ENCODE measurements at places on chromosomes 2 and 18. TPM values are rescaled to one million over a fixed set of nuclear protein-coding genes. Genes with fewer than 3 reads are reported as not detected.
A peak's percentile ranks its signal among the peaks of the same experiment; 100 is the strongest.

Gene PDK1
- 22.0 TPM for total RNA-seq

Gene COLEC11
- not detected for total RNA-seq

Gene ALK
- total RNA-seq, result 9.6 TPM

Gene TMBIM1
- 1.8 TPM for total RNA-seq

Gene BOK
- total RNA-seq, result 13.8 TPM

GRCh38 chr18:6781142-6781714 lies 51.7 kb downstream of the ARHGAP28 start:
- peaks cover 17% of the 10 kb centered on the region for H3K4me1 ChIP-seq
- no peaks in the 10 kb centered on the region for H3K27me3 ChIP-seq
- H3K27ac ChIP-seq, result no peak overlapping the region
- DNase-seq, result peak; percentile 34
- no peak overlapping the region for H3K4me3 ChIP-seq

DNA sequence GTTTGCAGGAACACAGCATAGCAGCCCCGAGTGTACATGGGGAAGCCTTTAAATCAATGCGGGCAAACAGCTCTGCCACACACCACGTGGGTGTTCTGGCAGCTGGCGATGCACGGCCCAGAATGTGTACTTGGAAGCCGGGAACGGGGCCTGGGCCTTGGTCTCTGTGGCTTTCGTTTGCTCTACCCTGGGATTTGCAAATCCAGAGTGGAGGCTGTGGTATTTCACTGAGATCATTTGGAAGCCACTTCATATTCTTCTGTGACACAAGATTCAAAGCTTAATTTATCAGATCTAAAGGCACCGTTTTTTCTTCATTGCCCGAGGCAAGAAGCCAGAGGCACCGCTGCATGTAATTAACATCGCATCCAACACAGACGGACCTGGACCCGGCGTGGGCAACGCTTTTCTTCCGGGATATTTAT lies 246.3 kb upstream of the MYT1L start:
- peaks cover 27% of the 10 kb centered on the region for H3K4me1 ChIP-seq
- H3K27ac ChIP-seq, result peak overlapping the region; percentile 1
- H3K4me3 ChIP-seq, result no peak overlapping the region
- DNase-seq, result peak; percentile 42

DNA sequence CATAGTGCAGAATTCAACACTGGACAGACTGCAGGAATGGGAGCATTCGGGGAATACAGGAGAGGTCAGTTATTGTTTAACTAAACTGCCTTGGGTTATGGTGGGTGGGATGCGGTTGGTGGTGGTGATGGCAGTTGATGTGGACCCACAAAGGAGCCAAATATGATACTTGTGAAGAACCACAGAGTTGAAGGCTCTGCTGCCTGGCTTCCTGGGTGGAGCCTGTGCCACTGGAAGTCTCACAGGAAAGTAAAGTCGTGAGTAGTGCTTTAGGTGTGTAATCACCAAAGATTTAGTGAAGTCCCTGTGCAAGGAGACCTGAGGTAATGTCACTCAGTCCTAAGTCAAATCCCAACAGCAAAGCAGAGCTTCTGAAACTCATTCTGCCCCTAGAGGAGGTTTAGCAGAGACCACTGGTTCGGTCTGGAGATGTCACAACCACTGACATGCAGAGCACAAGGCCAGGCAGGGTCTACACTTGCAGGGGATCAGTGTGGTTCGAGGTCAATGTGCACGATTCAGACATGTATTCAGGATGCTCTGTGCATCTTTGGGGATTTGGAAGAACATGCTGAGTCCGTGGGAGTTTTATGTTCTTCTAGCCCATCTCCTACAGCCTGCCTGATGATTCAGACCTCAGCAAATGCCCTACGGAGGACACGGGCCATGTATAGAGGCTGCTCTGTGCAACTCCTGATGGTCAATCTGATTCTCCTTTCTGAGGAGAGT lies 1150.9 kb downstream of the RPIA start:
- no peak overlapping the region for H3K27ac ChIP-seq
- no peaks in the 10 kb centered on the region for H3K4me1 ChIP-seq
- peaks cover 10% of the 10 kb centered on the region for H3K36me3 ChIP-seq
- no peak overlapping the region for H3K4me3 ChIP-seq

- no peak for DNase-seq
- H3K4me1 ChIP-seq, result no peaks in the 10 kb centered on the region
Observed at GRCh38 chr2:150274108-150274507, 213.4 kb downstream of the RND3 start.

- H3K27me3 ChIP-seq, result peaks cover 2% of the 10 kb centered on the region
- DNase-seq, result no peak
- H3K36me3 ChIP-seq, result no peaks in the 10 kb centered on the region
- no peaks in the 10 kb centered on the region for H3K4me1 ChIP-seq
- H3K27ac ChIP-seq, result no peak overlapping the region
- H3K4me3 ChIP-seq, result no peak overlapping the region
Observed at GRCh38 chr18:61435064-61435652, 101.9 kb downstream of the CDH20 start.

- H3K27me3 ChIP-seq, result no peaks in the 10 kb centered on the region
- H3K4me1 ChIP-seq, result peaks cover 12% of the 10 kb centered on the region
- DNase-seq, result no peak
- H3K4me3 ChIP-seq, result no peak overlapping the region
- H3K36me3 ChIP-seq, result no peaks in the 10 kb centered on the region
- no peak overlapping the region for H3K27ac ChIP-seq
Observed at GRCh38 chr2:187405921-187406320, 42.1 kb downstream of the CALCRL start.

DNA sequence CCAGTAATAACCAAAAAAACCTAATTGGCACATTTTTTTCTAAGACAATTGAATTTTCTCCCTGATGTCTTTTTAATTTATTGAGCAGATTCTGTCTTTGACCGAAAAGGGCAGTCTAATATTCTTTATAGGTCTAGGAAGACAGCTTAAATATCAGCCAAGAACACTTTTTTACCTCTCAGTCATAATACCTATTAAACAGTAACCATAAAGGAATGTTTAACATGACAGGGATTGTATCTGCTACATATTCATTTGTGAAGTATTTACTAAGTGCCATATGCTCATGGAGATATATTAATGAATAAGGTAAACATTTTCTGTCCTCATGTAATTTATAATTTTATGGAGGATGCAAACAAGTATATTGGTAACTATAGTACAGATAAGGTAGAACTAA lies 3.1 kb upstream of the HTR2B start:
- no peaks in the 10 kb centered on the region for H3K27me3 ChIP-seq
- H3K36me3 ChIP-seq, result no peaks in the 10 kb centered on the region
- H3K27ac ChIP-seq, result no peak overlapping the region
- no peak overlapping the region for H3K4me3 ChIP-seq

- no peak overlapping the region for H3K4me3 ChIP-seq
- H3K4me1 ChIP-seq, result peaks cover 2% of the 10 kb centered on the region
- no peaks in the 10 kb centered on the region for H3K36me3 ChIP-seq
- no peak for DNase-seq
- no peaks in the 10 kb centered on the region for H3K27me3 ChIP-seq
Observed at GRCh38 chr2:37748541-37748940, 77.1 kb upstream of the CDC42EP3 start.

- H3K27me3 ChIP-seq, result peaks cover 13% of the 10 kb centered on the region
- no peak for DNase-seq
- no peak overlapping the region for H3K27ac ChIP-seq
- H3K4me3 ChIP-seq, result no peak overlapping the region
- peaks cover 8% of the 10 kb centered on the region for H3K36me3 ChIP-seq
- H3K4me1 ChIP-seq, result peaks cover 21% of the 10 kb centered on the region
Observed at GRCh38 chr2:136402281-136402680, 284.3 kb upstream of the CXCR4 start.

GRCh38 chr18:23532848-23533247 lies 29.5 kb downstream of the RMC1 start:
- peak overlapping the region; percentile 57 for H3K4me3 ChIP-seq
- H3K4me1 ChIP-seq, result peaks cover 21% of the 10 kb centered on the region
- peaks cover 2% of the 10 kb centered on the region for H3K27me3 ChIP-seq

DNA sequence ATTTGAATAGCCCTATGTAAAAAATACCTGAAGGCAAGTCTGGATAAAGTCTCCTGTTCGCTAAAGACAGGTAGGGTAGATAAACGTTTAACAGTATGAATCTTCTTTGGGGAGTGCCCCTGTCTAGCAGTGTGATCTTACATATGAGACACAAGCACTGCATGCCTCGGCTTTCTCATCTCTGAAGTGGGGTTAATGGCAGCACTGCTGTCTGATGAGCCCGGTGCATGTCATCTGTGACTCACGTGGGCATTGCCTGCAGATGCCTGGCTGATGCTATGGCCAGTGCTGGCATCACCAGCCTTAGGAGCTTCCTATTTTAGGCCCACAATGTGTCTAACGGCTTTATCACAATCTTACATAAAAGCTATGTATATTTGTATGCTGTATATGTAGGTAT lies 50.1 kb downstream of the GALR1 start:
- DNase-seq, result no peak
- no peaks in the 10 kb centered on the region for H3K36me3 ChIP-seq
- H3K27ac ChIP-seq, result no peak overlapping the region
- H3K27me3 ChIP-seq, result peaks cover 12% of the 10 kb centered on the region
- no peak overlapping the region for H3K4me3 ChIP-seq
- peaks cover 34% of the 10 kb centered on the region for H3K4me1 ChIP-seq

GRCh38 chr2:237995036-237995435 lies 28.2 kb downstream of the UBE2F start:
- H3K27ac ChIP-seq, result no peak overlapping the region
- peaks cover 10% of the 10 kb centered on the region for H3K36me3 ChIP-seq
